Activated CD8-positive, alpha-beta T cell treated with anti-CD3 and anti-CD28 coated beads for 36 hours (primary cell): ENCODE measurements at places on chromosomes 1 and 21. TPM values are rescaled to one million over a fixed set of nuclear protein-coding genes. Genes with fewer than 3 reads are reported as not detected.

KRTAP20-1 gene
- total RNA-seq, result not detected

GPR161 gene
- total RNA-seq, result 0.20 TPM

MKNK1 gene
- 35.5 TPM for total RNA-seq

ZNF593OS gene
- total RNA-seq, result not detected

DNA sequence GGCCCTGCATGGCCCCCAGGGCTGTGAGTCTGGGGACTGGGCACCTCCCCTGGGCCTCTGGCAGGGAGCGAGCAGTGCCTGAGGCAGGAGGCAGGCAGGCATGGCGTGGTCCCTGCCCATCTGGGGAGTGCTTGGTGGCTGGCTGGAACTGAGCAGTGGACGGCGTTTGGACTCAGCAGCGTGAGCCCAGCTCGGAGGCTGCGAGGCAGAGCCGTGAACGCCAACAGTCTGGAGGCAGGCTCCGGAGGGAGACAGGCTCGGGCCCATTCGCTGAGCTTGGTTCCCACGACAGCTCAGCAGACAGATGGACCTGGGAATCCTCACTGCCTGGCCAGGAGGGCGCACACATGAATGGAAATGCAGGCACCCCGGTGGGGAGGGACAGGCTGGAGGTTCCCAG is 160.7 kb upstream of the POU3F1 start:
- DNase-seq, result no peak

GRCh38 chr1:156421062-156421938 is 52.3 kb downstream of the RHBG start:
- DNase-seq, result peak; percentile 85

- DNase-seq, result no peak
Observed at GRCh38 chr1:189429610-189430009, 1048.1 kb downstream of the BRINP3 start.

- DNase-seq, result no peak
Observed at GRCh38 chr1:31458287-31458896, 45.4 kb downstream of the SERINC2 start.

GRCh38 chr1:12597792-12598191 is 20.2 kb downstream of the DHRS3 start:
- DNase-seq, result no peak

DNA sequence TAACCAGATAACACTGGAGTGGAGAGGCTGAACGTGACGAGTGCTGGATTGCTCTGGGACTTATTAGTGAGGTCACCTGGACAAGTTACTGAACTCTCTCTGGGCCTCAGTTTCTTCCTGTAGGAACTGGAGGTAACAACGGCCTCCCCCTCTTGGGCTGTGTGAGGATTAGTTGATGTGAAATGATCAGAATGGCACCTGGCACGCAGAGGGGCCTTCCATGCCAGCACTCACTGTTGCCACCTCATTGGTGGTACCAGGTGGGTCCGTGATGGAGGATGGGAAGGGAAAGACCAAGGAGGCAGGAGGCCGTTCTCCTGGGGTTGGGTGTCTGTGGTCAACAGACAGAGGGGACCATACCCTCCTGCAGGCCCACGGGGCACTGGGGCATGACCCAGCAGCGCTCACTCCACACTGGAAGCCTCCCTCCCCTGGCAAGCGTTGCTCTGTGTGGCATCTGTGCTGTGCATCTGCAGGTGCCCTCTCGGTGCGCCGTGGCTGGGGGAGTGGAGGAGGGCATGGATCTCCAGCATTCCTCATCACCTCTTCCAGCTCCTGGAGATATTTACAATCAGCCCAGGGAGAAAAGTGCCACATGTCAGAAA is 349.5 kb upstream of the VAMP3 start:
- DNase-seq, result no peak
